ENCODE measurements at places on chromosomes 7 and 10.

DNA sequence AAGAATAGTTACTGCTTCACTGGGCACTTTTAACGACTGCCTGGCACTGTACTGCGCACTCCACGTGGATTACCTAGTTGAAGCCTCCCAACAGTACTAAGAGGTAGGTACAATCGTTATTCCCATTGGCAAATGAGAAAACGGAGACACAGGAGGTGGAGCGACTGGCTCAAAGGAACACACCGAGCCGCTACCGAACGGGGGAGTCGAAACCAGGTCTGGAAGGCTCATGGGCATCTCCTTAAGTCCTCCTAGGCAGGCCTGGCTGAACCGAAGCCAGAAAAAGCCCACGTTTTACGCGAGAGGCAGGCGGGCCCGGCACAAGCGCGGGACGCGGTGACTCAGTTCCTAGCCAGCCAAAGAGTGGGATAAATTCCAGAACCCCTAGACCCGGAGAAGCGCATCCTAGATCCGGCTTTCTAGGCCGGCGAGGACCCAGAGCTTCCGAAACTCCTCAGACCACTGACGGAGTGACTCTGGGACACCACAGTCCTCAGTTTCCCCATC is 472 bp downstream of the PDAP1 start:
- DNase-seq = peak; percentile 90

GRCh38 chr7:386385-386784 is 96.4 kb downstream of the FOXL3 start:
- DNase-seq = no peak

DNA sequence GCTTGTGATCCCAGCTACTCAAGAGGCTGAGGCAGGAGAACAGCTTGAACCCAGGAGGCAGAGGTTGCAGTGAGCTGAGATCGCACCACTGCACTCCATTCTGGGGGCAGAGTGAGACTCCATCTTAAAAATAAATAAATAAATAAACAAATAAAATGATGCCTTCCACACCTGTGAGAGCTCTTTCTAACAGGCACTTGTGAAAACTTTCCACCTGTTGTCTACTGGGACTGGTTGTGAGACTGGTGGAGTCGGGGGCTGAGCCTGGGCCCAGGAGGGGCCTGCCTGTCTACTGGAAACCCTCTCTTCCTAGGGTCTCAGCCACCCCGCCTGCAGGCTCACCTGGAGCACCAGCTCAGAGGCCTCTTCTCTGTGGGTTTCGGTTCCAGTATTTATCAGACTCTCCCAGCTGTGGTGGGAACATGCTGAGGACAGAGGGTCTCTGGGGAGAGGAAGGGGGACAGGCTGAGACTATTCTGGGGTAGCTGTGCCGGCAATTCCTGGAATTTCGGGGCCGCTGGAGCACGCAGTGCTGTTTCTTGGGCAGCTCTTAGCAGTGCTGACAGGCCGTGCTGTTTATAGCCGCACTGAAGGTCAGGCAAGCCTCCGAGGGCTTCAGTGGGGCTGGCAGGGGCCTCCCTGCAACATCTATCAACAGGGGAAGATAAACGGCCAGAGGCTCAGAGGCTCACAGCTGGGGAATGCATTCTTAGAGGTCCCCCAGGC is 3.8 kb downstream of the LDB3 start:
- DNase-seq = no peak

GRCh38 chr7:3559278-3559677 is 258.2 kb downstream of the SDK1 start:
- DNase-seq = no peak

GRCh38 chr10:106626371-106626770 is 538.1 kb downstream of the SORCS1 start:
- DNase-seq = no peak

DNA sequence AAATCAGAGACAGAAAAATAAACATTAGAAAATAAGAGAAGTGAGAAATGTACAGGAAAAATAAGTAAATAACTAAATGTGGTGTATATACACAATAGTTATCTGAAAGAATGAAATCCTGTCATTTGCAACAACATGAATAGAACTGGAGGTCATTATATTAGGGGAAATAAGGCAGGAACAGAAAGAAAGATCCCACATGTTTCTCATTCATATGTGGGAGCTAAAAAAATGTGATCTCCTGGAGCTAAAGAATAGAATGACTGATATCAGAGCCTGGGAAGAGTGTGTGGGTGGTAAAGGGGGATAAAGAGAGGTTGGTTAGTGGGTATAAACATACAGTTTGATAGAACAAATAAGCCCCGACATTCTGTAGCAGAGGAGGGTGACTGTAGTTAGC is 27.3 kb downstream of the PLXDC2 start:
- no peak for DNase-seq

GRCh38 chr7:128302139-128302538 is 41.6 kb downstream of the RBM28 start:
- DNase-seq = no peak

GRCh38 chr7:113918946-113919345 is at the start of gene PPP1R3A:
TSS of gene PPP1R3A (minus strand) at chr7:113919009. CDS start at chr7:113918996, 13 bp downstream.
- no peak for DNase-seq

DNA sequence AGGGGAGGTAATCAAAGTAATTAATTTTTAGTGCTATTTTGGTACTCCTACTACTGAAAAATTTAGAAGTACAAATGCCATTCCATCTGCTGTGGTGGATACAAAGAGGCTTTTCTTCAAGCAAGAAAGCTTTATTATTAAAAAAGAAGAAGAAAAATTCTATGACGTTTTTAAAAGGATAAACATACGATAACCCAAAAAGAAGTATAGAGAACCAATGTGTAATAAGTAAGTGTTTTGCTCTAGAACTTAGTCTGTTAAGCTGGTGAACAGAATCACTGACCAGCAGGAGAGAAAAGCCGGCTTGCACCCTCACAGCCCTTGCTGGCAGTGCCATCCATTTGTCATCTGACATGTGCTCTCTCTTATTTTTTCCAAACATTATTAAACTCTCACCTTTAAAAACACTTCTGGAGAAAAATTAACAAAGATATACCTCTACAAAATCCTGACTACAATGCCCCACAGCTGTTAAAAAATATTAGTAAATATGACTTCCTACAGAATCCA is 81.5 kb downstream of the SRPK2 start:
- no peak for DNase-seq

DNA sequence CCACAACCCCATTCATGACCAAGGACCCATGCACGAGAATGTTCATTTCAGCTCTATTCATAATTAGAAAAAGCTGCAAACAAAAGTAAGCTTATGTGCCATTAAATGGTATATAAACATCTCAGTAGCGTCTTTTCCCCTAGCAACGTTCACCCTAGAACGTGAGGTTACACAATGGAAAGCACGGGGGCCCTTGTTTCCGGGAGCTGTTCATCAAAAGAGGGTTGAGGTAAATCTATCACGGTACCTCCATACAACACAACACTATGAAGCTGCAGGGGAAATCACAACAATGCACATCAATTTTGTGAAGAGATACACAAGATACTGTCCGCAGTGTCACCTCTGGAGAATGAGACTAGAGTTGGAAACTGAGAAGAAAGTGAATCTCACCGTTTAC is 80.9 kb upstream of the DDC start:
- DNase-seq = no peak

DNA sequence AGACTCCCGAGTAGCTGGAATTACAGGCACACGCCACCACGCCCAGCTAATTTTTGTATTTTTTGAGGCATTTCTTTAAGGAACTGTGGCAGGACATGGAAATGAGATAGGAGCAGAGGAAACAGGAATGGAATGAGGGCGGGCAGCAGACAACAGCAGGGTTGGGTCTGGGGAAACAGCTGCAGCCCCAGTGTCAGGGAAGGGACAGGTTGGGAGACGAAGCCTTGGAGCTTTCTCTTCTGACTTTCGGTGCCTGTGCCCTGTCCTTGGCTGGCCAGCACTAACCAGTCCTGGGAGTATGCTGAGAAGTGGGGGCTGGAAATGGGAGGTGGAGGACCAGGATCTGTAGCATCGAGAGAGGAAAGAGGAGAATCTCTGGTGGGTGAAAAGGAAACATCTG is 47.4 kb downstream of the ATOH7 start:
- no peak for DNase-seq

- no peak for DNase-seq
These were observed 127.2 kb upstream of the SP4 start for GRCh38 chr7:21300692-21301091.

DNA sequence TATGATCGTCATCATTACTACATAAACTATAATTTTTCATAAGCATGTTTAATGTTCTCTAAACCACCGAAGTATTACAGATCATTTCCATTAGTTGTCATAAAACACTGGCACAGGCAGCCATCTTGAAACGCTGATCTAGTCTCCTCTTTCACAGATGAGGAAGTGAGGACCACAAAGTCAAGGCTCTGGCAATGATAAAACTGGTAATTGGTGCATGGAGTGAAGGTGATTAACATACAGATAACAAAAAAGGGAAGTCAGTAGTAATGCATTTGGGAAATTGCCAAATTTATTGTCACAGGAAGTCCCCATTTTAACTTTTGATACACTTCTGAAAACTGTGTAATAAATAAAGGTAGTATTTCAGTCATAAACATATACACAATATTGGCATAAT is 49.3 kb downstream of the FBXL13 start:
- no peak for DNase-seq

GRCh38 chr7:130741331-130741995 is 7.5 kb upstream of the KLF14 start:
- DNase-seq = no peak

- DNase-seq = peak; percentile 61
These were observed at the start of gene ADCY1 for GRCh38 chr7:45573661-45574415. TSS of gene ADCY1 (plus strand) at chr7:45574368. CDS start at chr7:45574544, 176 bp downstream.

GRCh38 chr7:29413626-29414136 is 150.0 kb upstream of the PRR15 start:
- DNase-seq = no peak

- peak; percentile 83 for DNase-seq
These were observed 2.2 kb downstream of the CYP17A1 start for GRCh38 chr10:102835007-102835482.

- peak; percentile 20 for DNase-seq
These were observed 31.7 kb downstream of the GPR22 start for GRCh38 chr7:107501593-107501992.

- no peak for DNase-seq
These were observed 207.9 kb downstream of the CACNA2D1 start for GRCh38 chr7:82235713-82236112.

DNA sequence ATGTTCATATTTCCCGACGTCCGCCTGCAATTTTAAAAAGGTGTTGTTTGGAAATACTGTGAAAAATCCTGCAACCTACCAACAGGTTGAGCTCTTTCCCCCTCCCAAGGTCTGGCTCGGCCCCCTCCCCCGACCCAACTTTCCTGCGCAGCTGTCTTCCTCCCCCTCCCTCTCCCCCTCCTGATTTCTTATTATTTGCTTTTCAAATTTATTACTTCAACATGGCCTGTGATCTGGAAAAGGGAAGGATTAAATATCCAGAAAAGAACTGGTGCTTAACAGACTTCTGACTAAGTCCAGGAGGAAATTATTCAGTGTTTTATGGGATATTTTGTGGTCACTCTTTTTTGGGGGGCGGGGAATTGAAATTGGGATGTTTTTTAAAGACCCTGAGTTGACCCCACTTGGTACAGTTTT is 2.4 kb downstream of the ARID5B start:
- no peak for DNase-seq

DNA sequence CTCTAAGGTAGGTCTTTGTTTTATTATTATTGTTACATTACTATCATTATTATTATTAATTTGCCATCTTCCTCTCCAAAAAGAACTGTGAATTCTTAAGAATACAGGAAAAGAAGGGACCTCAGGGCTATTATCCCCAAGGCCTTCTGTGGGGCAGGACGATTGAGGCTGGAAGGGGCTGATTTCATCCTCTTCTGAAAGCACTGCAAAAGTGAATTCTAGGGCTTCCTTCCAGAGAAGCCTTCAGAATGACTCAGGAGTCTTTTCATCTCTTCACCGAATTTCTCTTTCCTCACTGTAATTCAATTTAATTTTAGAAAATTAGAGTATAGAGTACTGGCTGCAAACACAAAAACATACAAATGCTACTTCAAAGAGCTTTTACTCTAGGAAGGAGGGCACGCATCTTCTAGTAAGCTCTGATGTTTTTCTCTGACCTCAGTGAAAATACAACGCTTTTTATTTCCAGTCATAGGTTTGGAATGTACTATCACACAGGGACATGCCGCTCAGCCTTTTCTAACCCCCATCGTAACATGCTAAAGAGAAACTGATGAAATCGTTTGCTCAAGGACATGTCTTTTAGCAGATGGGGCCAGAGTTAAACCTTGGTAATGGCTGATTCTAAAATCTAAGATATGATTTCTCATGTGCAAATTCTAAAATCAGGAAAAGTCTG is 280.2 kb upstream of the PITRM1 start:
- DNase-seq = peak; percentile 37

GRCh38 chr7:101976411-101976810 is 159.0 kb downstream of the CUX1 start:
- no peak for DNase-seq

DNA sequence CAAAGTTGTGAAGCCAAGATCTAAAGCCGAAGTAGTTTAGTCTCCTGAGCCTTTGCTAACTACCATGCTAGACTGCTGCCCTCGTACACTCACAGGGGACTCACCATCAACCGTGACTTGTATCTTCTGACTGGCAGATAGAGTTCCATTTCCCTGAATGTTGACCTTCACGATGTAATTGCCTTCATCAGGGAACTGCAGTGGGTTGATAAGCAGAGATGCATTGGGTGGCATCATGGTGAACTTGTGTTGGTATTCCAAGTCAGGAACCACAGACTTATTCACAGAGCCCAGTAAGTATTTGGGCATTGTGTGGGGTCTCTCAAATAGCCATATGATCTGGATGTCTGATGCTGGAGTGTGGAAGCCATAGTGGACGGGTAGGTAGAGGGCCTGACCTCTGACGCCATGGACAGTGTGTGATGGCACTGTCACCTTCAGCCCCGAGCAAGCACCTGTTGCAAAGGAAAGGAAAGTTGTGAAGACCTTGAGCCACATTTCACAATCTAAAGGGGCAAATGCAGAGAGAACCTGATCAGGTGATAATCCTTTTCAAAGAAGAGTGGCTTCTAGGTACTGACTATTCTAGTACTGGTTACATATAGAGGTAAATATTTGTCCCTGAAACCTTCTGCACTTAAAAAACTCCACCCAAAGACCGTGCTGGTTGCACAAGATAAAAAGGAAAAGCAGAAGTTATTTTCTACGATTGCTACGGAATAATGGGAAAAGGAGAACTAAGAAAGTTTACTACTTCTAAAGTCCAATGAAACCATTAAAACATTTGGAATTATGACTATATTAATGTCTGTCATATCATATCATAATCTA is 7.1 kb downstream of the HEPACAM2 start:
- DNase-seq = no peak

- DNase-seq = no peak
These were observed 10.4 kb upstream of the GPR26 start for GRCh38 chr10:123655751-123656150.

- DNase-seq = no peak
These were observed 11.5 kb upstream of the UNCX start for GRCh38 chr7:1220977-1221745.

DNA sequence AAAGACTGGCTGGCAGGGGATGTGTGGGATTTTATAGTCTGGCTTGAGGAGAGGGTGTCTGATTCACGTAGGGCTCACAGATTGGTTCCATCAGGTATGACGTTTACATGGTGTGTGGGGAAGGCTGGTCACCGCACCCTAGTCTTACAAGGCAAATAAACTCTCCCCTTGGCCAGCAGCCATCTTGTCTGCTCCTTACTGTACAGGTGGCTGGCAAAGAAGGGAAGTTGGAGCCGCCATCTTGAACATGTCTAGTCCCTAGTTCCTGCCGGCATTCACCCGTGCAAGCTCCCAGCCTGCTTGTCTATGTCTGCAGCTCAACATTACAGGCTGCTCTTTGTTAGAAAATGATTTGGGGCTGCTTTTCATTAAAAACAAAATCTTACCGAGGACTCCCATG is 97.6 kb downstream of the RAMP3 start:
- DNase-seq = no peak

- no peak for DNase-seq
These were observed 54.4 kb downstream of the ADCYAP1R1 start for GRCh38 chr7:31106303-31107105.
